ENCODE measurements at places on chromosomes 12 and 14.
A peak's percentile ranks its signal among the peaks of the same experiment; 100 is the strongest.

GRCh38 chr12:110698171-110698902, 9.4 kb upstream of the HVCN1 start:
- peak; percentile 47 for DNase-seq

DNA sequence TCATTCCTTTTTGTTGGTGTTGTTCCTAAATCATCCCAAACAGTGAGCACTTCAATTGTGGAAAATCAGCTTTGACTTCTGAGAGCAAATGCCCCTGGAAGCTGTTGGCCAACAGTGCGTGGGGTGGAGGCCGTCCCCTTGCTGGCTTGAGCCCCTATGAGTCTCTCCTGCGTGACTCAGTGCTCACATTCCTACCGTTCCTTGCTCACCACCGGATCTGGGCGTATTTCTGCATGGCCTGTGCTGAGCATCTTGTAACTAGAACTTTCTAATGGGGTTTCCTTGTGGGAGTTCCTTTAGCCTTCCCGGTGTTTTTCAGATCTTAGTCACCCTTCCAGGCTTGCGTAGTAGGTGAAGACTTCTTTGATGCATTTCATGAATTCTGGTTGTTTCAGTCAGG, 14.7 kb downstream of the SERPINA1 start:
- DNase-seq: no peak

DNA sequence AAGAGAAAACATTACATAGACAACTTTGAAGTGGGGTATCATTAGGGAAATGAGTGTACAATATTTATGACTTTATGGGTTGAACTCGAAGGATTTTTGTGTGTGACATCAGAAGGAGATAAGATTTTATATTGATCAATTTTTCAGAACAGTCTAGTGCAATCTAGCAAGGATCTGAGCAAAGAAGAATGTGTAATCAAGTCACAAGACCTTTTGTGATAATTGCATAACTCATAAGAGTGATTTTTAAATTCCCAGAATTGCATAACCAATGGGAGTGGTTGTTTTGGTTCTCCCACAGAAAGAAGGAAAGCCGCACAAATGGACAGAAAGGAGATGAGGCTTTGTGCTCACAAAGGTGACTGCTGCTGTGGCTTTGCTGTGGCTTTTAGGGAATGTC, 441.8 kb upstream of the FLRT2 start:
- DNase-seq: no peak

GRCh38 chr12:8773461-8773860, 49.0 kb upstream of the A2ML1 start:
- no peak for DNase-seq

- no peak for DNase-seq
Observed at GRCh38 chr12:131208425-131208824, 254.7 kb downstream of the ADGRD1 start.

- no peak for DNase-seq
Observed at GRCh38 chr14:99947695-99948094, 117.5 kb upstream of the EVL start.
